ENCODE measurements at places on chromosomes 7 and 10.
A peak's percentile ranks its signal among the peaks of the same experiment; 100 is the strongest.

DNA sequence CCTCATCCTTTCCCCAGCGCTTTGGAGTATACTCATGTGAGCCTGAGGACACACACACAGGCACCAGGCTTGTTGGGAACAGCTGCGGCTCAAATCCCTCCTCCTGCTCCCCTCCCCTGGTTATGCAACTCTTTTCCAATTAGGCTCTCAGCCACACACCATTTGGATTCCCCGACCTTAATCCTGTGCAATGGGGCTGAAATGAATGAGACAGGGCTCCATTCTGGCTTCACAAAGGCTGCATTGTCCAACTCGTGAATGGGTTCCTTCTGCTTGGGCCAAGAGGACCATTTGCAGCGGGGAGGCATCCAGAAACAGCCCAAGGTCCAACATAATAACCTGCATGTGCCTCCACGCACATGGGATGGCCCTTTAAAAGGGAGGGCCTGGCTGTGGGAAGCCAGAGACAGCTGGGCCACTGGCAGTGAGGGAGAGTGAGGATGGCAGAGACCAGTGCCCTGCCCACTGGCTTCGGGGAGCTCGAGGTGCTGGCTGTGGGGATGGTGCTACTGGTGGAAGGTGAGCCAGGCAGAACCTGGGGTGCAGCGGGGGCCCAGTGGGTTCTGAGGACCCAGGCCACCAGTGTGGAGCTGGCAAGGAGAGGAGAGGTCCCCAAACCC lies at the start of gene RGR:
TSS of gene RGR (plus strand) at position 403 of the 620 bp plus-strand sequence. CDS start at position 441, 38 bp downstream.
- DNase-seq = peak; percentile 79

GRCh38 chr10:62492012-62492869 lies 118.1 kb downstream of the ZNF365 start:
- no peak for DNase-seq

DNA sequence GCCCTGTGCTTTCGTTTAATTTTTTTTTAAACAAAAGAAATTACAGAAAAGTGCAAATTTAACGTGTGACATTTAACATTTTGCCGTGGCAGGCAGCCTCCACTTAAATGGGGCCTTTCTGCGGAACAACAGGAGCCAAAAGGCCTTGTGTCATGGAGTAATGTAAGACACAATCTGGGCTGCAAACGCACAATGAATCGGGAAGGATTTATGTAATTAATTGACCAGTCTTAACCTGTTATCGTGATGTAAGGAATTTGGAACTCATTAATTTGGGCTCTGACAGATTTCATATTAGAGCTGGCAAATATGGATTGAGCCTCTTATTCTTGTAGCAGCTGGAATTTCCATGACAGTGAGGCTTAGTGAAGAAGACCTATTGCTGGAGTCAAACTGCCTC lies 86.4 kb downstream of the SNX10 start:
- DNase-seq = no peak

GRCh38 chr10:108862676-108863350 lies 1060.5 kb downstream of the XPNPEP1 start:
- no peak for DNase-seq

- no peak for DNase-seq
Measured at GRCh38 chr7:49150486-49150885, 226.1 kb downstream of the CDC14C start.

- DNase-seq = no peak
Measured at GRCh38 chr7:131896165-131896863, 339.9 kb upstream of the PODXL start.

DNA sequence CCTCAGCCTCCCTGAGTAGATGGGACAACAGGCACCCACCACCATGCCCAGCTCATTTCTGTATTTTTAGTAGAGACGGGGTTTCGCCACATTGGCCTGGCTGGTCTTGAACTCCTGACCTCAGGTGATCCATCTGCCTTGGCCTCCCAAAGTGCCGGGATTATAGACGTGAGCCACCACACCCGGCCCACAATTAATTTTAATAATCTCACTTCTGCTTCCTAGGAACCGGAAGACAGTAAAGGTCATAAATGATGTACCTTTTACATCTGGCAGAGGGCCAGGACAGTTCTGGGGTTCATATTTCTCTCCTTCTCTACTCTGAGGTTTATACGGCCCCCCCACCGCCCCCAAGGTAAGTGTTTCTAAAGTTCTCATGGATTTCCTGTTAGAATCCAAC lies 31.2 kb upstream of the AOAH start:
- no peak for DNase-seq

DNA sequence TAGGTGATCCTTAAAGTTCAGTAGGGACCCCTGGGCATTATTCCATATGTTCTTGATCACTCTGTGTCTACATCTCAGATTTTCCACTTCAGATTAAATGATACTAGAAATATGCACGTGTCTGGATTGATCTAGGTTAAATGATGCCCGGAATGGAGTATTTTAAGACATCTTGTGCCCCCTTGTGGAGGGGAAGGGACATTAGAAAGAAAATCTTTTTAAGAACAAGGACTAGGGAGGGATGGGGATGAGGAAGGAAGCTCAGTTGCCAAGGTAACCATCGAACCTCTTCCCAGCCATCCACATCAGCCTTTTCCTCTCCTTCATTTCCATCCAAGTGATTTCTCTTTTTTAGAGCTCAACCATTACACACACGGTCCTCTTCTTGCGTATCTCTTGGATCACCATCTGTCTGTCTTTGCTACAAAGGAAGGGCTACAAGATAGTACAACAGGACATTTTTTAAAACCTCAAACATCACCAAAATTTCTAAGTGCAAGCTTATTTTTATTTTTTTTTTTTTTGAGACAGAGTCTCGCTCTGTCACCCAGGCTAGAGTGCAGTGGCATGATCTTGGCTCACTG lies 40.5 kb downstream of the PRSS2 start:
- no peak for DNase-seq

- no peak for DNase-seq
Measured at GRCh38 chr7:41725013-41725412, 22.1 kb upstream of the INHBA start.

- DNase-seq = no peak
Measured at GRCh38 chr7:94368371-94368791, 26.3 kb upstream of the COL1A2 start.

- no peak for DNase-seq
Measured at GRCh38 chr7:156397249-156397648, 243.3 kb upstream of the RNF32 start.

- DNase-seq = no peak
Measured at GRCh38 chr7:154795437-154795836, 207.5 kb downstream of the PAXIP1 start.

GRCh38 chr10:127802531-127803095 lies 65.6 kb downstream of the FOXI2 start:
- DNase-seq = no peak

- DNase-seq = no peak
Measured at GRCh38 chr7:154475864-154476263, 423.7 kb downstream of the DPP6 start.

- DNase-seq = no peak
Measured at GRCh38 chr10:45375101-45375500, 1.1 kb downstream of the ALOX5 start.

GRCh38 chr7:112226701-112227276 lies 20.3 kb downstream of the ZNF277 start:
- no peak for DNase-seq

GRCh38 chr10:110327262-110327914 lies 22.7 kb upstream of the SMNDC1 start:
- DNase-seq = no peak

DNA sequence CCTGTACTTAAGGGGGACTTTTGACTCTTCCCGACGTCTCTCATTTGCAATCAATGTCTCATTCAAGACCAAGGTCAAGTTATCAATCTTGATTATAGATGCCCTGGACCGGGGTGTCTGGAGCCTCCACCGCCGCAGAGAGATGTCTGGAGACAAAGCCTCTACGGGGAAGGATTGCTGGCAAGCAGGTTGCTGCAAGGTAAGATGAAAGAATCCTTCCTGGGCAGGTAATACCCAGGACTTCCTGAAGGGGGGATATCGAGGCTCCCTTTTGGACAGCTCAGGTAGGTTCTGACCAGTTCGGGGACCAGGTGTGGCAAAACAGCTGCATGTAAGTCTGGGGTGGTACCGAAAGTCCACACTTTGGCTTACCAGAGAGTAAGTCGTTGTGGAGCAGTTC lies 12.5 kb upstream of the CUX1 start:
- DNase-seq = no peak

DNA sequence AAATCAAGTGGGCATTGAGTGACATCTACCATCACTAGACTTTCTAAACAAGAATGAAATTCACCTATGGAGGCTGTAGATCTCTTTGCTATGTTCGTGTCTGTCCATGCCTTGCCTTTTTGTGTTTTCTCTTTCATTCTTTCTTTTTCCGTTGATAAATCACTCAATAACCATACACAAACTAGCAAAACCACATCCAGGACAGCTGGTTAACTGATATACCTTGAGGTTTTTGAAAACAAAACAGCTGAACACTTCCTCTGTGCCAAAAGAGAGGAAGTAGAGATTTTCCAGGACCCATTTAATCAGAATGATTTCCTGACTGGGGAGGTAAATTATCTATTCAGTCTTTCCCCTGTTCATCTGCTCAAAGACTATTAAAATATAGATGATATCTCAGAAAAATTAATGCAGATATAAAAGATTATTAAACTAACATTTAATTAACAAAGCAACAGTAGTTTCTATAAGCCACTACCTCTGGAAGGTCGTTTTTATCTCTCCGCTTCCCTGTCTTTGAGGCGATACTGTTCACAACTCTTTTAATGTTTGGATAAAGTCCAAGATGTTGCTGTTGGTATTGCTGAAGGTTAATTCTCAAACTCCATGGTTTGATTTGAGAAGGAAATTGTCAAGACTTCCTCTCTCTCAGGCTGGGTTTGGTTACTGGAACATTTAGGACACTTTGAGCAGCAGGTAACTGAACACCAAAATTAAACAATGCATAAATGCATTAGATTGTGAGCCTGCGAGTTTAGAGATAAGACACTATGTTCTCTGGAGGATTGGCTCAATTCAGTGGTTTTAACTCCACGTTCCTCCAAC lies 24.4 kb upstream of the C10orf67 start:
- no peak for DNase-seq

DNA sequence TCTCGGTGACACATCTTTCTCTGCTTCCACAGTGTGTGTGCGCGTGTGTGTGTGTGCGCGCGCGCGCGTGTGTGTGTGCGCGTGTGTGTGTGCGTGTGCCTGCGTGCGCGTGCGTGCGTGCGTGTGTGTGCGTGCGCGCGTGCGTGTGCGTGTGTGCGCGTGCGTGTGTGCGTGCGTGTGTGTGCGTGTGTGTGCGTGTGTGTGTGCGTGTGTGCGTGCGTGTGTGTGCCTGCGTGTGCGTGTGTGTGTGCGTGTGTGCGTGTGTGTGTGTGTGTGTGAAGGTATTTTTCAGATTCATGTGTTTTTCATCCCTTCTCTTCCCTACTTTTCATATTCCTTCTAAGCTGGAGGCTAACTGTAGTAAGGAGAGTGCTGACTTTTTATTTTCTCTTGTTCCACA lies 148.4 kb downstream of the CREB5 start:
- no peak for DNase-seq

- no peak for DNase-seq
Measured at GRCh38 chr10:133442191-133442966, 11.4 kb upstream of the SCART1 start.

DNA sequence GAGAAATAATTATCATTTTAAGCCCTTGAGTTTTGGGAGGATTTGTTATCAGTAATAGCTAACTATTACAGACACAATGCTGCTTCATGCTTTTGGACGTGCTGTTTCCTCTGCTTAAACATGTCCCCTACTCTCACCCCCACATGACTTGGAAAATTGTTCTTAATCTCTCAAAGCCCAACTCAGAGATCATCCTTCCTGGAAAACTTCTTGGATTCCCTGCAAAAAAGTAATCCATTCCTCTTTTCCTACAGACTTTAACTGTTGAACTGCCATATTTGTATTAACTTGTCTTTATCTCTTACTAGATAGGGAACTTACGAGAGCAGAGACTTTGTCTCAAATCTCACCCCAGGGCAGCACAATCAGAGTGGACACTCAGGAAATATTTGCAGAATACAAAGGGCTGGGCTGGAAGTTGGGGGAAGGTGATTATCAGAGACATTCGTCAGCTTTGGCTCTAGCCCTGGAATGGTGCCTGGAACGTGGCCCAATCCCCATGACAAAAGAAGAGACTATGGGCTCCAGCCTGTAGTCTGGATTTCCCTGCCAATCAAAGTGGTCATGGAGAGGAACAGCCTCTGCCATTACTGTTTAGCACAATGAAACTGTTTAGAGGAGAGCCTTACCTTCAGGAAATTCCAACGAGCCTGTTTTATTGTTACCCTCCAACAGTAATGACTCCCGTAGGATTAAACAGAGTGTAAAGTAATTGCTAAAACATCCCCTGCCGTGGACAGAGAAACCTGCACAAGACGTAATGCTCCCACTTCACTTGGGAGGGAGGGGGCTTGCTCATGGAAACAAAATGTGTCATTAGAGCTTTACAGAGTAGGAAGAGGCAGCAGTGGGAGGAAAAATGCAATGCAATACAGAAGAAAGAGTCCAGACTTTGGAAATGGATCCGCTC lies 140.4 kb upstream of the AUTS2 start:
- no peak for DNase-seq

DNA sequence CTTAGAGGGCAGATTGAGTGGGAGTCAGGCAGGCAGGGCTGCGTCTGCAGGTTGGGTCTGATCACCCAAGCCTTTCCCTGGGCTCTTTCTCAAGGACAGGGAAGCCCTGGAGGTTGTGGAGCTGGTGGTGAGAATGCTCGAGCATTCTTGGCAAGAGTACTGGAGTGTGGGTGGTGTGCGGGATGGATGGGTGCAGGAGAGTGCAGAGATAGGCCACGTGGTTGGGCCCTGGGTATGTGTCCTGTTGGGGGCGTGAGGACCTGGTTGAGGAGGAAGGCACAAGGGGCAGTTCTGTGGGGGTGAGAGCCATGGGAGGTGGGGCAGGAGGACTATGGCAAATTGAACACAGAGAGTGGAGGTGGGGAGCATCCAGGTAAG lies 135.9 kb downstream of the PTPN20 start:
- DNase-seq = no peak

DNA sequence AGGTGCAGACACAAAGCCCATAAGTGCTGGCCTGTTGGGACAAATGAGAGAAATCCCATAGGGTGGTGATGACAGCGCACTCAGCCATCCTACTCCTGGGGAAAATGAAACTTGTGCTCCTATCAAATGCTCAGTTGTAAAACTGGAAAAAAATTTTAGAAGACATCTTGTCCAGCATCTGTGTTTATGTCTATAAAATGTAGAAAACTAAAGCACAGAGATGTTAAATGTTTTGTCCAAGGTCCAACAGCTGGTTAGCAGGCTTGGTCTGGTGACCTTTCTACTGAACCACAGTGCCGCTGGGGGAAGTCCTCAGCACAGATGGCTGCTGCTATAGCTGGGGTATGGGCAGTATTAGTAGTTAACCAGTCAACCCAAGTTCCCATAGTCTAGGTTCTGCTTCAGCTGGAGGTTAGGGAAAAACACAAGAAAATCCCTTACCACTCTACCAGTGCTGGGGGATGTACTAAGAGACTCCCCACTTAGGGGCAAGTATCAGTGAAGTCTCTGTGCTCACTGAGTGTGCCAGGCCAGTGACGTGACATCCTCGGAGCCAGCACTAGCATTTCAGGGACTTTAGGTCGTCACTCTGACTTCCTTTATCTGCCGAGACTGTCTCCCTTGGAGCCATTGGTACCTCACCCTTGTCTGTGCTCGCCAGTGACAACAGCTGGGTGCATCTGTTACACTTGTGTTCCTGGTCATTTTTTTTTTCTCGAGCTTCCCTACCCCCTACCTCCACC lies 1.9 kb downstream of the TSPAN33 start:
- DNase-seq = no peak
